ENCODE measurements at places on chromosomes 3 and 15.
A peak's percentile ranks its signal among the peaks of the same experiment; 100 is the strongest.

DNA sequence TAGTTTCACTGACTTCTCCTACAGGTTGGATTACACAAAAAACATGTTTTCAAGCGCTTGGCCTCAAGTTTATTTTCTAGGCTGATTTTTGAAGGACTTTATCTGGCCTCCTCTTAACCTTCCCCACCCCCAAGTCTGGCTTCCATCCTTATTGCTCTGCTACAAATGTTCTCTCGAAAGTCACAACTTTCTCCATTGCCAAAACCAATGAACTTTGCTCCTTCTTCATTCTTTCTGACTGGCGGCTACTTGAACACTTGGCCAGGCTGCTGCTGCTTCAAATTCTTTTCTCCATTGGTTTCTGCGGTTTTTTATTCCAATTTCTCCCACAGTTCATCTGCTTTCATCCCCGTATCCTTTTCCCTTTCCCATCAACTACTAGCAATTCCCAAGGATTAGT is 106.6 kb downstream of the TOP2B start:
- no peak for DNase-seq

GRCh38 chr3:194534243-194534642 is 47.4 kb upstream of the ATP13A3 start:
- DNase-seq: no peak

DNA sequence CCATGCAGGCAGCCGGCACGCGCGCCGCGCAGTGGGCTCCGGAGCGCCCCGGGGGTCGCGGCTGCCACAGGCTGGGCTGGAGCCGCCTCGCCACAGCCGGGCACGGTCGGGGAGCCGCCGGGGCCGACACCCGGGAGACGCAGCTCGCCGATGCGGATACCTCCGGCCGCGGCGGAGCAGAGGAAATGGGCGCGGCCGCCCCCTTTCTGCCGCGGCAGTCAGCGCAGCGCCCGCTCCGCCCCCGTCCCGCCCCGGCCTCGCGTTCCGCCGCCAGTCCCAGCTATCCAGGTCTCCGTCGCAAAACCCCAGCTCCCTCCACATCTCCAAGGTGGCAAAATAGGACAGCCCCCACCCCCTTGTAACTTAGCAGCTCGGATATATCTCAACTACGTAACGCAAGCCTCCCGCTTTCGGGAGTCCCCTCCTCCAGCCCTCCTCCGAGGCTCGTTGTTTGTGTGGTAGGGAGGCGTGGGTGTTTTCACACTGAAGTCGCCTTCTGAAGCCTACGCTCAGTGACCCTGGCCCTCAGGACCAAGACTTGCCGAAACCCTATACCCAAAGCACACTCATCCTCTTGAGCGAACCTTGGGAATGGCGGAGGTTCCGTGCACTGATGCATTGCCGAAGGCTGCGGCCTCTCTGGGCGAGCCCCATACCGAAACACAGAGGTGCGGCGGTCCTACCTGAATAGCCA is at the start of gene SH3BP5:
TSS of gene SH3BP5 (minus strand) at position 182 of the 694 bp plus-strand sequence. CDS start at position 4, 178 bp downstream.
- peak; percentile 87 for DNase-seq

DNA sequence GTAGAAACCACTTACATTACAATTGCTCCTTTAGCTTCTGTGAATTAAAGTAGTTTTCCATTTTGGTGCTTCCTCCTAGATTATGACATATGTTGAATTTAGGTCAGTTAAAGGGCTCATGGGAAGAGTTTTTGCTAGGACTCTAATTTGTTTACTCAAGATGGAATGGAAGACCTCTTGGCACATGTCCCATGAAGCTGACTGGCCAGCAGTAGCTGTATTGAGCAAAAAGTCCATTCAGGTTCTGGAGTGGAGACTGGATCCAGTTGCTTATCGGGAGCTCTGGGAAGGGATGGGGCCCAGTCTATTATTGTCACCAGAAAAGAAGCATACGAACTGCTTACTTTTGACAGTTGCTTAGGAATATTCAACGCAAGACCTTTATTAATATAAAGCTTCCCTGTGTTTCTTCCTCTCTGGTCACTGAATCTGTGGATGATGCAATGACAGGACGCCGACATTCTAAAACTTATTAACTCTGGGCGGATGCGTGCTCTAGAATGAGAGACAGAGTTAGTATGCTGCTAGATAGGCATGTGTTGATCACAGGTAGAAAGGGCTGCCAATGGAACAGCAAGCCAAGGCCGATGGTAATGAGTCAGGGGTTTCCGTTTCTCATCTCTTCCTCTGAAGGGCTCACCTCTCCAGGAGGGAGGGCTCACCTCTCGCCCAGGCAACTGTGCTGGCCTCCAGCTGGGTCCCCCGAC is 155.8 kb downstream of the NR1D2 start:
- no peak for DNase-seq

GRCh38 chr3:143172062-143172794 is 52.7 kb downstream of the CHST2 start:
- no peak for DNase-seq

GRCh38 chr3:80116281-80116680 is 348.5 kb upstream of the ROBO1 start:
- DNase-seq: no peak

DNA sequence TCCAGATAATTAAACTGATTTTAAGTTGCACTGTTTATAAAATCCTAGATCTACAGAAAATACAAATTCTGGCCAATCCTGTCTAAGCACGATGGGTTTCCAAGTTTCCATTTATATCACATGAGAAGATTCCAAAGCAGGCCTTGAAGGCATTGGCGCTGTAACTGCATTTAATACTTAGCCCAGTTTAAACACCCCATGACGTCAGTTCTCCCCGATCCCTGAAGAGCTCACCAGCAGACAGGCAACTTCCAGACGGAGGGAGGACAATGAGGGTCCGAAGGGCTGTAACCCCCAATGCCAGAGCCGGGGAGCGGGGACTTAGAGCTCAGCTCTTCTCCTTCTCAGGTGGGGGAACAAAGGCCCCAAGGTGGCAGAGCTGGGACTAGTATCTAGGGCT is 117.3 kb downstream of the XXYLT1 start:
- no peak for DNase-seq

- DNase-seq: no peak
These were observed 90.7 kb downstream of the FNDC3B start for GRCh38 chr3:172129850-172130716.

- no peak for DNase-seq
These were observed 18.3 kb downstream of the MAGEL2 start for GRCh38 chr15:23629234-23629805.

GRCh38 chr15:38864827-38865581 is 300.4 kb upstream of the RASGRP1 start:
- no peak for DNase-seq

- DNase-seq: no peak
These were observed 248.7 kb upstream of the CBLB start for GRCh38 chr3:106117490-106117858.

DNA sequence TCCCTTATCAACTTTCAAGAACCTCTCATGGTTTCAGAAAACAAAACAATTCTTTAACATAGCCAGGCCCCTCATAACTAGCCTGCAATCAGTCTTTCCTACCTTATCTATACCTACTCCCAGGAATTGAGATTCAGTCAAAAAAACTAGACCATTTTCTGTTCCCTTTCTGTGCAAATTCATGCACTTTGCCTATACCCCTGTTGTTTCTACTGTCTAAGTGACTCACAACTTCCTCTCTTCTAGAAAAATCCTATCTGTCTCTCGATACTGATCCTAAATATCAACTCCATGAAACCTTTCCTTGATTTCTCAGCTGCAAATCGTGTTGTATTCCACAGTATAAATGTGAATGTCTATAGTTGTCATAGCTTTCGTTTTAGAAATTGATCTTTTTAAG is 10.9 kb upstream of the IL1RAP start:
- no peak for DNase-seq

DNA sequence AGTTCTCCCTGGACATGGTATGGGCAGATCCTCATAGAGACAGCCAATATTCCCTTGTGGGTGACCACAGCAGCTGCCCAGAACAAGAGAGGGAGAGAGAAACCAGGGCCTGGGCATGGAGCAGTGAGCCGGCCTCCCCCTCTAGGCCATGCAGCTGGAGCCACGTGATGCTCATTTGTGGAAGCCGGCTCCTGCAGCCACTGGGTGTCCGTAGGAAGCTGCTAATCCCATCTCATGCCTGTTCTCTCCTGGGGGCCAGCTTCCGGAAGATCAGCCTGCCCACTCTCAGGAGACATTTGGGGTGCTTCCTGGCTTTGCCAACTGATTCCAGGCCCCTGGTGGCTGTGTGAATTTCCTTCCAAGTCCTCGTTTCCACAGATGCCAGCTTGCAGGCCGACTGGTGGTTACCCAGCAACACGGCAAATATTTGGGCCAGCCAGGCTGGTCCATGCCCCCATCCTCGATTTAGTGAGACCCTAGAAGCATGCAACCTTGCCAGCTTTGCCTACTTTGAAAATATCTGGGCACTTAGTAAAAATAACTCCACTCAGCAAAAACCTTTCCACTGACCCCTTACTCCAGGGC is 55.3 kb downstream of the LINGO1 start:
- DNase-seq: no peak

GRCh38 chr3:154224866-154225265 is 99.4 kb downstream of the DHX36 start:
- no peak for DNase-seq

- DNase-seq: no peak
These were observed 119.2 kb downstream of the SHQ1 start for GRCh38 chr3:72728958-72729467.

DNA sequence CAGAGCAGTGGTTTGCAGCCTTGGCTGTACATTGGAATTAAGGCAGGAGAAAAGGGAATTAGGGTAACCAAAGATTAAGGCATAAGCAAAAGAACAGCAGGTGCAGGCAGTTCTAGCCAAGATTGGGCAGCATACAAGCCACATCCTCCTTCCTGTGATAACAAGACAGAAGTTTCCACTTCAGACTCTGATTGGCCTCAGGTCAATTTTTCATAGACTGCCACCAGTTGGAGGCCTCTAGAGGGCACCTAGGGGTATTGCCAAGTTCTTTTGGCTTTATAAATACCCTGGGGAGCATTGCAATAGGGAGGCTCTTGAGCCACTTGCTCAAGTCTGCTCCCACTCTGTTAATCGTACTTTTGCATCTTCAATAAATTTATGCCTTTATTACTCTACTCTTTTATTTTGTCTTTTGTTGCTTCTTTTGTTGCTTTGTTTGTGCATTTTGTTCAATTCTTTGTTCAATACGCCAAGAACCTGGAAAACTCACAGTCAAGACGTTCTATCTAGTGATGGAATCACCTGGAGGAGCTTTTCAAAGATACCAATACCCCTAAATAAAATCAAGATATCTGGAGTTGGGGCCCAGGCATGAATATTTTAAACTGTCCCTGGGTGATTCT is 32.2 kb upstream of the FMN1 start:
- DNase-seq: no peak

GRCh38 chr15:83046558-83047127 is 20.4 kb downstream of the BTBD1 start:
- no peak for DNase-seq

GRCh38 chr3:64318001-64318400 is 92.7 kb upstream of the PRICKLE2 start:
- no peak for DNase-seq

DNA sequence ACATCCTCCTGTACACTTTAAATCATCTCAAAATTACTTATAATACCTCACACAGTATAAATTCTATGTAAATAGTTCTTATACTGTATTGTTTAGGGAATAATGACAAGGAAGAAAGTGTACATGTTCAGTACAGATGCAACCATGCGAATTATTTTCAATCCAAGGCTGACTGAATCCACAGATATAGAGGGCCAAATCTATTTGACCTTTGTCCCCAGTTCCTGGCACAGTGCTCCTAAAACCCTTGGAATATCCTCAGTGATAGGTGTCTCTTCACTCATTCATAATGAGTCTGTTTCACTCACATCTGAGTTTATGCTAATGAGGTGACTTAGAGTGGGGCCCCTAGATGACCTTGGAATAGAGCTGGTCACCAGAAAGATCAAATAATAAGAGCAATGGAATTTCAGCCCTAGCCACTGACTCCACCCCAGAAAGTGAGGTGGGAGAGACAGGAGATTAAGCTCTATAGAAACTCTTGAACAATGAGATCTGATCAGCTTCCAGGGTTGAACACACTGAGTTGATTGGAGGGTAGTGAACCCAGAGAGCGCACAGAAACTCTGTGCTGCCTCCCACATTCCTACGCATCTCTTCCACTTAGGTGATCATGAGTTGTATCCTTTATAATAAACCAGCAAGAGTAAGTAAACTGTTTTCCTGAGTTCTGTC is 65.3 kb downstream of the ADAM10 start:
- no peak for DNase-seq

DNA sequence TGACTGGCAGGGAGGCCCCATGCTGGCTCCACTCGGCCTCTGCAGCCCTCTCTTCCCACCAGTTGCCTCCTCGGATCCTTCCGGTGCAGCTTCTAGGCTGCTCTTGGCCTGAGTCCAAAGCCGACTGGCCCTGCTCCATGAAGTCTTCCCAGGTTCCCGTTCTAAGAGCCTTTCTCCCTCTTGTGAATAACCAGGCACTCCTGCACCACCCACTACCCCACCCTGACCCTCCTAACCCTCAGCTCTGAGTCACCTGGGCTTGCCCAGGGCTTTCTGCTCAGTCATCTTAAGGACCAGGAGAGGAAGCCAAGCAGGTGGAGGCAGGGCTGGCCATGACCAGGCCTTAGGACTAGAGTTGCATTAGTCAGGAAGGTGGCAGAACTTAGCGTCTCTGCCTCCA is 28.1 kb upstream of the CNBP start:
- no peak for DNase-seq

GRCh38 chr3:56795097-56795828 is 6.5 kb downstream of the ARHGEF3 start:
- DNase-seq: no peak

GRCh38 chr15:65077981-65078352 is 1.4 kb downstream of the KBTBD13 start:
- DNase-seq: peak; percentile 65

DNA sequence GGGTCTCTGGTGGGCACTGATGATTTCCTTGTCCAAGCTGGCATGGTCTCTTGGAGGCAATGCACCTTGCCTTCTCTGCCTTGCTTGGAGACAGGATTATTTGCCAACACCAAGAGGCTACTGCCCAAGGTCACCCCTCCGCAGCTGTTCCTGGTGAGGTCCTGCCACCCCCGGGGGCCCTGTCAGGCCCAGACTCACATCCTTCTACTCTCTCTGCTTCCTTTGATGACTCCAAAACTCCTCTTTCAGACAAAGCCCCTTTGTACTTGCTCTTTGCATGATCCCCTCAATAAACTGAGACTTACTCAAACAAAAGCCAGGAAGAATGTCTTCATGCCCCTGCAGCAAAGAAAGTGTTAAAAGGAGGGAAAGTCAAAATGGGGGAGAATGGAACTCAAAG is 137.7 kb downstream of the MEX3B start:
- no peak for DNase-seq

DNA sequence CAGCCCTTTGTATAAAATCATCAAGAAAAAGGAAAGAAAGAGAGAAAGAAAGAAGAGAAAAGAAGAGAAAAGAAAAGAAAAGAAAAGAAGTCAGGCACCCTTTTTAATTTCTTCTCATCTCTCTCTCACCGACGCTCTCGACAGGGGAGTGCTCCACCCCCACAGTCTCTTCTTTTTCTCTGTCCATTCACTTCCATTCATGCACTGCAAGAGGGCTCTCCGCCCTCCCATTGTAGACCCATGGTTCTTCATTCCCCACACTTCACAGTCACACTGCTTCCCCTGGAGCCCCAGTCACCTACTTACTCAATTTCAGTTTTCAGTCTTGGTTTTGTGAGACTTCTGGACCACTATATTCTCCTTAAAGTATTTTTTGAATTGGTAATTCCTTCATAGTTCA is 254.7 kb downstream of the SOX2 start:
- no peak for DNase-seq

- no peak for DNase-seq
These were observed 72.1 kb upstream of the ETV5 start for GRCh38 chr3:186180891-186181481.

GRCh38 chr3:1611824-1612223 is 486.8 kb upstream of the CNTN4 start:
- DNase-seq: no peak
